ENCODE measurements at places on chromosomes 4 and X. TPM values are rescaled to one million over a fixed set of nuclear protein-coding genes. Genes with fewer than 3 reads are reported as not detected.

The GPC3 gene
- total RNA-seq: 0.44 TPM

The NOCT gene
- total RNA-seq: 5.0 TPM

The MGAT4D gene
- total RNA-seq: not detected

The PWWP3B gene
- not detected for total RNA-seq

The RNF4 gene
- total RNA-seq: 34.3 TPM

The HSFX4 gene
- total RNA-seq: not detected

Data from esophagus squamous epithelium (tissue), 5 donors.